Stimulated activated CD8-positive, alpha-beta memory T cell treated with anti-CD3 and anti-CD28 coated beads, Interleukin-4, amount 100 ng/mL, for 48 hours (primary cell): ENCODE measurements at places on chromosomes 6 and 20.

DNA sequence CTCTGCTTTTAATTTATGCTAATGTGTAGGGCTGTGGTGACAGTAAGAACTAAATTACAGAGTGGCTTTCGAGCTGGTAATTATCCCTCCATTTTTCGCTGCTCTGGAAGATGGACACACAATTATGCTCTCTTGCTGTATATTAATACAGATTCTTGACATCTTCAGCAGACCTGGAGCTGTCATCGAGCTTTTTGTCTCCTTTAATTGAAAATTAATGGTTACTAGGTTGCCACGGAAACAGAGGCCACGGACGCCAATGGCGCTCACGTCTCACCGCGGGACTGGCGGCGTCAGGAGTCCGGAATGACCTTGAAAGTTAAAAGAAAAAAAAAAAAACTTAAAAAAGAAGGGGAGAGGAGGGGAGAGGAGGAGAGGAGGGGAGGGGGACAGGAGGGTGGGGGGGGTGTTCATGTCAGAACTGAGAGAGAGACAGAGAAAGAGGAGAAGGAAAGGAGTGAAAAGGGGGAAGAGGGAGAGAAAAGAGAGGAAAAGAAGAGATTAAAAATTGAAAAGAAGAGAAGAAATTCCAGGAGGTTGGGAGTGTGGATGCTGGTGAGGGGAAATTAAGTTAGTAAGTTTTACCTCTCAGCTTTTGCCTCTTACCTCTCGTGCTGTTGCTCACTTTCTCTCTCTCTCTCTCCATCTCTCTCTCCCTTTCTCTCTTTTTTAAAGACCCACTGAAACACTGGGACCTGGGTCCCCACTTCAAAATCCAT, 22.1 kb upstream of the FOXP4 start:
- DNase-seq = no peak

DNA sequence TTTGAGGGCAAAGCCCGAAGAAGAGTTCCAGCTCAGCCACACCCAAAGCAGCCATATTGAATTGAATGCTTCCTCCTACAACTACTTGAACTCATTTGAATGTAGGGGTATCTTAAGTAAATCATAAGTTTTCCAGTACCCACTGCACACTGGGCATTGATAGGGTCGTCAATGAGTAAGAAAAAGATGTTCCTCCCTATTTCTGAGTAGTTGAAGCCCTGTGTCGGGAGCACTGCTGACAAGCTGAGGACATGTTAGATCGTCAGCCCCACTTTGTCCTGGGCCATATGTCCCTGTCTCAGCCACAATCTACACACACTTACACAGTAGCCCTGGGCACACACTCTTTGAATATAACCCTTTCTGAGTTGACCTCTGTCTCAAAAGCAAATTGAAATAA, 105.7 kb downstream of the ARHGAP18 start:
- DNase-seq = no peak

DNA sequence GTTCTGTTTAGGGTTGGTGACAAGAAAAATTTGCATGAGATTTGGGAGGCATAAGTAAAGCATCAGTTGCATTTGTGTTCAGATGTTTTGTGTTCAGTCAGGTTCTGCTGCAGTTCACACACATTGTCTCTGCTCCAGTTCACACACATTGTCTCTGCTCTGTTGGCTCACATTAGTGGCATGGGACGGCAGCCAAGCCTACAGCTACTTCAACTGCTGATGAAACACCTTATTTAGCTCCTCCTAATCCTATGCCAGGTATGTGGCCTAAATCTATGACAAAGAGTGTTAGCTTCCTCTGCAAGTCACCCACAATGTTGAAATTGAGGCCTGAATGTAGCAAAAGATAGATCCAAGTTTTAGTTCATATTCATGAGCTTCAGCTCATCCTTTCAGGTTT, 278.1 kb upstream of the SYNCRIP start:
- DNase-seq = no peak

DNA sequence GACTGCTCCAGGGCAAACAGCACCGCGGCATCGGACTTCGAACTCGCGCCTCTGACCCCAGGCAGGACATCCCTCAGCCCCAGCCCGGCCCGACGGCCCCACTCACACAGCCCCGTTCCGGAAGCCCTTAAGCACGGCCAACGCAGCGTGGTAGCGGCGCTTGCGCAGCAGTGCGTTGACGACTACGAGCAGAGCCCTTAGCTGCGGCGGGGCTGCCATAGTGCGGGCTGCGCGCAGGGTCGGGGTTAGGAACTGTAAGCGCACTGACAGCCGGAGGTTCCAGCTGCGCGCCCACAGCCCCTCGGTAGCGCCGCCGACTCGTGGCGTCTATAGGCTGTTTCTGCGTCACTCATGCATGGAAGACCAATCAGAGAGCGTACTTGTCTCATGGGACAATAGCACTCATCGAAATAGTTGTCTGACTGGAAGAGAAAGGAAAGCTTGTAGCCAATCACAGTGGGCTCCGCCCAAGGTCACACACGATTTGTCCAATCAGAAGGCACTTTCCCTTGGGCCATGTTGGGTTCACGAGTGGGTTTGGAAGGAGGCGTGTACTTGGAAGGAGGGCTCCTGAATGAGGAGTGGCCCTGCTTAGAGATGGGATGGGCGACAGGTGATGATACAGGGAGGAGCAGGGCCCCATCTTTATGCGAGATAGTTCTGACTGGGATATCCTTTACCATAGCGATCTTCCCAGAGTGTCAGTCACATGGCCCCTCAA, at the start of gene PXMP4:
Gene PXMP4 (minus strand): TSS at position 322 of the 721 bp plus-strand sequence. CDS start 103 bp downstream, at position 219.
- DNase-seq = peak; percentile 84

DNA sequence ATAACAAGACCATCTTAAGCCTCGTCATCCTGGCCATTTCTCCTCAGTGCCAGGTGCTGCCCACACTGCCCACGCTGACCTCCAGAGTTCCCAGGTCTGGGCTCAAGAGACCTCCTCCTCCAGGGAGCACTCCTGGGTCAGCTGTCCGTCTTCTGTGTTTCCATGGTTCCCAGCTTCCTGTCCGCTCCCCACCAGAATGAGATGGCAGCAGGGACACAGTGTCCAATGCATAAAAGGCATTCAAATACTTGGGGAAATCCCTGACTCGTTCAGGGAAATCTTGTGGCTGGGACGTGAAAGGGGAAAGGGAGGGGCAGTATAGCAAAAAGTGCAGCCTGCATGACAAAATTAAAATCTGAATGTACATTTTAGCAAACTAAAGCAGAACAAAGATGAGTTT, 54.3 kb downstream of the SLC23A2 start:
- no peak for DNase-seq

GRCh38 chr6:14567842-14568241, 450.3 kb downstream of the CD83 start:
- DNase-seq = no peak
